ENCODE measurements at places on chromosomes 11 and 22. TPM values are rescaled to one million over a fixed set of nuclear protein-coding genes. Genes with fewer than 3 reads are reported as not detected.

DNA sequence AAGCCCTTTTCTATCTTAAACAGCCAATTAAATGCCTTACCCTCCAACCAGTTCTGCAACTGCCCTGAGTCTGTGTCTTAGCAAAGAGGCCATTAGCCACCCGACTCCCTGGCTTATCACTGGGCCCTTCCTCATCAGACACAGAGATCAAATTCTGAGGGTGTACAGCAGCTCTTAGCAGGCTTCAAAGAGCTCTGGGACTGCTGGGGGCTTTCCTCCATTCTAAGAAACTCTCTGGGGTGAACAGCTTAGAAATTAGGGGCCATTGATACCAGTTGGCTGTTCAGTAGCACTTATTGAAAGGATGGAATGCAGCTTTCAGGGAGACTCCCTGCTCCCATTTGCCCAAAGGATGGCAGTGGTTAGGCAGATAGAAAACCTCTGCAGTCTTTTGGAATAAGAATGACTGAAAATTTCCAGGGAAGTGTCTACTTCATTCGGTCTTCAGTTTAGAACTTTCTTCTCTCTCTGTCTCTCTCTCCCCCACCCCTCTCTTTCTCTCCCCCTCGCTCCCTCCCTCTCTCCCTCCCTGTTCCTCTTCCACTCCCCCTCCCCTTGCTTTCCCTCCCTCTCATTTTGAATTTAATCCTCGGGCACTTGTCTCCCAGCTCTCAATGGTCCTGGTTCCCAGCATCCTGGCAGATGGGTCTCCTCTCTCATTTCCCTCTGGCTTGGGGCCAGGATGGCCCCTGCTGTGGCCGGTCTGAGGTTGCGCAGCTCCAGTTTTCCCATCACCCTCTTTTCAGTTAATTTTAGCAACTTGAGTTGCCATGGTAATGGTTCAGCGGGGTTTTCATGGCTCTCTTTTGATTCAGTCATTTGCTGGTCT, 76.4 kb downstream of the COMMD9 start:
- no peak for DNase-seq

UBQLNL gene
- polyA plus RNA-seq: not detected

- DNase-seq: no peak
Observed at GRCh38 chr11:1232883-1233321, 10.0 kb downstream of the MUC5B start.

DNA sequence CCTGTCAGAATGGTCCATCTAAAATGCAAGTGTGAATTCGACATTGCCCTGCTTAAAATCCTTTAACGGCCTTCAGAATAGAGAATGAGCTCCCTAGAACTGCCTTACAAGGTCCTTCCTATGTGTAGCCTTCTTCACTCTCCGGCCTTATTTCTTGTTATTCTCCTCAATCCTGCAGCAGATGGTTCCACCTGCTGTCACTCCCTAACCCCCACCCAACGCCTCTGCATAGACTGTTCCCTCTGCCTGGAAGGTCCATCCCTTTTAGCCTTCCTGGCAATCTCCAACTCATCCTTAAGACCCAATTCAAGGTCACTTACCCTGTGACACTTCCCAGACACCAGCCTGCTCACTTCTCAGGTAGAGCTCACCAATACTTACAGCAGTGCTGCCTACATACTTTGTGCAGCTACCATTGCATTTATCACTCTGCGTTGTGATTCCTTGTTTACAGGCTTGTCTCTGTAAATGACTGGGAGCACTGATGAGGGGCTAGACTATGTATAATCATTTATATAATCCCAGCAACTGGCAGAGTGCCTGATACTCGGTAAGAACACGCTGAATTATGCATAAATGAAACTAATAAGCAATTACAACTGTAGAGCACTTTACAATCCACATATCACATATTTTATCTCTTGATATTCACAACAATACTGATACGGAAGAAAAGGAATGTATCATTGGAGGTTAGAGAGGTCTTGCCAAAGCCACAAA, 58.9 kb downstream of the CLPB start:
- no peak for DNase-seq

GRCh38 chr22:26744892-26745808, 87.8 kb downstream of the MIAT start:
- no peak for DNase-seq

DNA sequence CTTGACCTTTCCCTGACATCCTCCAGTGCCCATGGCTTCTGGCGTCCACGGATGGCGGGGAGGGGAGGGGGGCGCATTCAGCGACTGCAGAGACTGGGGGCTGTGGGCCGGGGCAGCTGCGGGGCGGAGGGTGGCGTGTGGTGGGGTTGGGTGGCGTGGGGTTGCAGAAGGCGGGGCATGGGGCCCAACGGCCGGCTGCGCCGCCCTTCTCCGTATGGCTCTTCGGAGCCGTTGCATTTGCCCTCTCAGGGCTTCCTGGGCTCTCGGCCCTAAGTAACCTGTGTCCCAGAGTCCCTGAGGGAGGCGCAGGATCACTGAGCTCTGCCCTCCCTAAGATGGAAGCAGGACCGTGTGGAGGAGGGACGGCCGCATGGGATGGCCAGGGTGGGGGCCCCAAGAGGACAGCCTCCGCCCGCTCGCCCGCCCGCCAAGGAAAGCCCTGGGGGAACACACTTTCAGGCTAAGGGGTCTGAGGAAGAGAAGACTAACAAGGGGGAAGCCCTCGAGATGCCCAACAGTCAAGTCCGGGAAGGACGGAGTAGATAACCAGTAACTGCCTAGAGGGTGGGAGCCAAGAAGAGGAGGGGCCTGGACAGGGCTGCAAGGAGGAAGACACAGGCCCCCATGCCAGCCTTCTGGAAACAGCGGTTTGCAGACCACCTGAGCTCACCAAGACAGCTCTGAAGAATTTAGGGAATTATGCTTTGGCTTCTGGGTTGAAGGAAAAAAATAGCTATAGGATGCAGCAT, 9.2 kb upstream of the AIFM3 start:
- DNase-seq: peak; percentile 32
